Gastroesophageal sphincter (tissue), 4 donors: ENCODE measurements at places on chromosomes 12 and 14. TPM values are rescaled to one million over a fixed set of nuclear protein-coding genes. Genes with fewer than 3 reads are reported as not detected.

GRCh38 chr12:72272731-72273498 lies 745 bp downstream of the TRHDE start:
- peak overlapping the region; percentile 64 for H3K27ac ChIP-seq
- H3K4me3 ChIP-seq: no peak overlapping the region
- H3K36me3 ChIP-seq: no peaks in the 10 kb centered on the region
- H3K4me1 ChIP-seq: peaks cover 30% of the 10 kb centered on the region

Gene MYL6
- total RNA-seq: 6,076 TPM

Gene HIF1A
- total RNA-seq: 108 TPM

- no peak overlapping the region for H3K27ac ChIP-seq
- no peaks in the 10 kb centered on the region for H3K36me3 ChIP-seq
- H3K27me3 ChIP-seq: no peaks in the 10 kb centered on the region
- ATAC-seq: no peak
- no peaks in the 10 kb centered on the region for H3K4me1 ChIP-seq
Measured at GRCh38 chr14:103348154-103348553, 14.1 kb downstream of the EIF5 start.

- H3K27me3 ChIP-seq: no peaks in the 10 kb centered on the region
- no peak overlapping the region for H3K27ac ChIP-seq
- no peaks in the 10 kb centered on the region for H3K36me3 ChIP-seq
Measured at GRCh38 chr14:84792722-84793410, 737.1 kb upstream of the FLRT2 start.

GRCh38 chr14:101587441-101587911 lies 26.2 kb downstream of the DIO3 start:
- no peaks in the 10 kb centered on the region for H3K4me1 ChIP-seq
- H3K27ac ChIP-seq: no peak overlapping the region
- H3K36me3 ChIP-seq: no peaks in the 10 kb centered on the region
- H3K4me3 ChIP-seq: no peak overlapping the region
- ATAC-seq: no peak

DNA sequence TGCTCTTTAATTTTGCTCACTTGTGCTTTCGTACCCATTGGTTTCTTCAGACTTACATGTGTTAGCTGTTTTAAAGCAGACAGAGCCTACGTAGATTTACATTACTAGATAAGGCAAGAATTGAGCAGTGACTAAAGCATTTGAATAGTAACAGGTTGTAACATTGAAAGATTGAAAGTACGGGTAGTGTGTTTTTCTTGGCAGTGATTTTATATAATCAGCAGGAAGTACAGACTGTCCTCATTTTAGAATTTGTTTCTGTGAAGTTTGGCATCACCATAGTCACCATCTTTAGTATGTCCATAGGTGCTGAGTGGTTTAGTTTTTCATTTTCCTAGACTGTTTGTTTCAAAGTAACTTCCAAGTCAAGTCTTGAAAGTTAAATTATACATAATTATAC lies 14.0 kb downstream of the RTRAF start:
- peak overlapping the region; percentile 80 for H3K27ac ChIP-seq
- H3K4me3 ChIP-seq: no peak overlapping the region
- no peaks in the 10 kb centered on the region for H3K4me1 ChIP-seq
- no peaks in the 10 kb centered on the region for H3K27me3 ChIP-seq
- ATAC-seq: peak; percentile 79

DNA sequence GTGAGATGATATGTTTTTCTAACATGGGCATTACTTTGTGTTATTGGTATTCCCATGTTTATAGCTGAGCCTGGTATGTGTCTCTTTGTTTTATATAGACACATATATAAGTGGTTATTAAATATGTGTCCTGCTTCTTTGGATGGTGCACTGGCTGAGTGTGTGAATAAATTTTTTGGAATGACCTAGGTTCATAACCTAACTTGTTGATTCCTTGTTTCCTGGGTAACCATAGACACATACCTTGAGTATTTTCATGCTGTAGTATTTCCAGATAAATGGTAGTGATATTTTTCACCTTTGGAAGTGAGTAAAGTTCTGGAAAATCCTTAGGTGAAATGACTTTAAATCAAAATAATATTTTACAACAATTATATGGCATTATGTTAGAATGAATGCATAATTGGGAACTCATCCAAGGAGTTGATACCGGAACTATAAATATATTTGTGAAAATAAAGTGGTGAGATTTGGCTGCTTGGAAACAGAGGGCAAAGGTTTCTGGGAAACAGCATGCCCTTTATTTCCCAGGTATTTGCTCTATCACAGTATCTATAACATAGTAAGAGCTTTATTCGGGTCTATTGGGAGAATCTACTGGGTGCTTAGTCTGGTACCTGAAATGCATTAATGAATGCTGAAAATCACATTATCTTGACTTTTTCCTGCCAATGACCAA lies 64.3 kb upstream of the REP15 start:
- H3K4me1 ChIP-seq: peaks cover 4% of the 10 kb centered on the region
- H3K27me3 ChIP-seq: no peaks in the 10 kb centered on the region
- H3K4me3 ChIP-seq: no peak overlapping the region

DNA sequence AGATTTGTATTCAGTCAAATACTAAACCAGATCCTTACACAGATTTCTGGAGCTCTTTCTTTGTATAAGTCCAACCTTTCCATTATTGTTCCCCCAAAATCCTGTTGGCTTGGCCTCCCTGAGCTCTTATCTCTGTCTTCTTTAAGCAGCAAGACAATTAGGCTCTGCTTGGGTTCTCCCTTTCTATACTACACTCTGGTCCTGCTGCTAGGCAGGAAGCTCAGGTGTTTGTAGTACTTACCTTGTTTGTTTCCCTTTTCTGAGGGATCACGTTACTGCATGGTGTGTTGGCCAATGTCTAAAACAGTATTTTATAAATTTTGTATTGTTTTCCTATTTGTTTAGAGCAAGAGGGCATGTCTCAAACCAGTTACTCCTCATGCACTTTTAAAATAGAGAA lies 192.9 kb downstream of the PRKD1 start:
- H3K27me3 ChIP-seq: no peaks in the 10 kb centered on the region
- ATAC-seq: no peak
- no peaks in the 10 kb centered on the region for H3K4me1 ChIP-seq
- no peaks in the 10 kb centered on the region for H3K36me3 ChIP-seq
- no peak overlapping the region for H3K4me3 ChIP-seq
- H3K27ac ChIP-seq: no peak overlapping the region

Gene CLEC4E
- 6.5 TPM for total RNA-seq

DNA sequence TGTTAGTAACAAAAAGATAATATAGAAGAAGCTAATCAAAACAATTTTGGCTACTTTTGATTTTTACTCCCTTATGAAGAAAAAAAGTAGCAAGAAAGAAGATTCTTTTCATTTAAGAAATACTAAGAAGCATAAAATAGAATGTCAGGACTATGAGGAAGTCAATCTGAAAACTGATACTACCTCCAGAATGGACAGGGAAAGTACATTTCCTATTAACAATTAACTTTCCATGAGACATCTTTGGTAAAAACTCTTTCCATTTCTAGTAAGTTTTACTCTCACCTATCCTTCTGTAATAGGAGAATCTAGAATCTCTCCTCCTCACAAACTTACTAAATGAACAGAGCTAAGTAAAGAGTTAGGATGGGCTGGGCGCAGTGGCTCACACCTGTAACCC lies 51.3 kb upstream of the NPFF start:
- no peak overlapping the region for H3K27ac ChIP-seq
- peaks cover 4% of the 10 kb centered on the region for H3K4me1 ChIP-seq

- H3K36me3 ChIP-seq: no peaks in the 10 kb centered on the region
- ATAC-seq: no peak
- peaks cover 6% of the 10 kb centered on the region for H3K27me3 ChIP-seq
- H3K4me1 ChIP-seq: no peaks in the 10 kb centered on the region
- no peak overlapping the region for H3K4me3 ChIP-seq
Measured at GRCh38 chr14:81455390-81455789, 55.3 kb upstream of the STON2 start.

GRCh38 chr12:17691369-17691768 lies 398.6 kb downstream of the RERGL start:
- no peak overlapping the region for H3K27ac ChIP-seq
- ATAC-seq: no peak
- H3K4me1 ChIP-seq: no peaks in the 10 kb centered on the region
- no peak overlapping the region for H3K4me3 ChIP-seq

DNA sequence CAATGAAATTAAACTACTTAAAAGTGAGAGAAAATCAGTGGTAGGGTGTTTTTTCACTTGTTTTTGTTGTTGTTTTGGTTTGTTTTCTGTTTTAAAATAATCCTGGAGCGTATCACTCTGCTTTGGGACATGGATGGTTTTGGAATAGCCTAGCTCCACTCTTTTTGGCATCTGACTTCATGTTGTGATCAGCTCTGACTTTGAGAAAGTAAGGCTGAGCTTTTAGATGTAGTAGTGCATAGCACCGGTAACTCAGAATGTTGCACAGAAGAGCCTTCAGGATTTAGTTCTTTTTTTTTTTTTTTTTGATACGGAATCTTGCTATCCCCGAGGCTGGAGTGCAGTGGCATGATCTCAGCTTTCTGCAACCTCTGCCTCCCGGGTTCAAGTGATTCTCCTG lies 8.1 kb downstream of the TRAFD1 start:
- H3K27me3 ChIP-seq: no peaks in the 10 kb centered on the region
- H3K27ac ChIP-seq: no peak overlapping the region
- ATAC-seq: no peak
- no peak overlapping the region for H3K4me3 ChIP-seq

Gene EP400
- 18.3 TPM for total RNA-seq

Gene CLEC2A
- not detected for total RNA-seq

Gene RFLNA
- total RNA-seq: not detected

GRCh38 chr12:88127099-88127498 lies 14.8 kb downstream of the CEP290 start:
- H3K4me3 ChIP-seq: no peak overlapping the region
- H3K27ac ChIP-seq: no peak overlapping the region

- no peak overlapping the region for H3K27ac ChIP-seq
- H3K36me3 ChIP-seq: no peaks in the 10 kb centered on the region
Measured at GRCh38 chr12:461425-461824, 1.7 kb downstream of the B4GALNT3 start.

DNA sequence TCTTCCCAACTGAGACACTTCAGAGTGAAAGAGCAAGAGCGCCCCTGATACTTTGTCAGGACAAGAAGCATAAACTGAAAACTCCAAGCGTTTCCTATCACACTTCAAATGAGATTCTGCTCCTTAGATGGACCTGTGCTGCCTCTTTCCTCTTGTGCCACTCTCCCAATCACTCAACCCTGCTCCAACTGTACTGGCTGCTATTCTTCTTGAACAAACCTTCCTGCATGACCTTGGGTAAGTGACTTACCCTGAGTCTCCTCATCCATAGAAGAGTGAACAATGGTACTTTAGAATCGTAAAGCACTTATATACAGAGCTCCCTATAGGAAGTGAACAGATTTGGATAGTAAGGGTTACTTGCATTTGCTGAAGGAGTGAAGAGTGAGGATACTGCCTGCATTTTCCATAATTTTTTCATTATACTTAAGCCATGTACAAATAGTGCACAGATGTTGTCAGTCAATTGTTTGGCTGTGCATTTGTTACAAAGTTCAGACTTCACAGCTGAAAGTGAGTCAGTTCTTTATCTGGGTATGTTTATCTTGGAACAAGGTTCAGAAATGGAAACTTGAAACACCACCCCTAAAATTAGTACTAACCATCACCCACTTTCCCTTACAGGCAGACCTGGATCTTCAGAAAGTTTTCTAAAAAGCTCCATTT lies 10.8 kb downstream of the MTERF2 start:
- H3K27ac ChIP-seq: no peak overlapping the region
- ATAC-seq: peak; percentile 39
- no peaks in the 10 kb centered on the region for H3K36me3 ChIP-seq
- peaks cover 23% of the 10 kb centered on the region for H3K4me1 ChIP-seq
